ENCODE measurements at places on chromosomes 3 and 15.
A peak's percentile ranks its signal among the peaks of the same experiment; 100 is the strongest.

GRCh38 chr3:33636125-33636850, 81.8 kb downstream of the CLASP2 start:
- DNase-seq: peak; percentile 32

GRCh38 chr3:46456118-46456517, 8.6 kb downstream of the LTF start:
- DNase-seq: no peak

DNA sequence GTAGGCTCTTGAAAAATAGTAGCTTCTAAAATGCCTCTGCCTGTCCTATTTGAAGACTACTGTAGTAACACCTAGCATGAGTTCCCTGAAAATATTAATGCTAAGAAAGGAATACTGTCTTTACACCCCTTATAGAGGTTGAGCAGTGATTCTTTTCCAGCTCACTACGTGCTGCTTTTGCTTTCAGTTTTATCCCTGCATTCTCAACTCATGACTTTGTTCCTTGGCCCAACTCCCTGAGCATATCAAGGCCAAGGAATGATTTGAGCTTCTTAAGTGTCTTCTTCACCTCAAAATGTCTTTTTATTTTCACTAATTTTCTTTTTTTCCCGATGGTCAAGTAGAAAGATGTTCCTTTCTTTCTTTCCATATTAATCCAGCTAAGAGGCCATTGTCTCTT, 16.5 kb upstream of the P2RY13 start:
- DNase-seq: no peak

GRCh38 chr15:101088271-101088670, 163.6 kb downstream of the CHSY1 start:
- no peak for DNase-seq

DNA sequence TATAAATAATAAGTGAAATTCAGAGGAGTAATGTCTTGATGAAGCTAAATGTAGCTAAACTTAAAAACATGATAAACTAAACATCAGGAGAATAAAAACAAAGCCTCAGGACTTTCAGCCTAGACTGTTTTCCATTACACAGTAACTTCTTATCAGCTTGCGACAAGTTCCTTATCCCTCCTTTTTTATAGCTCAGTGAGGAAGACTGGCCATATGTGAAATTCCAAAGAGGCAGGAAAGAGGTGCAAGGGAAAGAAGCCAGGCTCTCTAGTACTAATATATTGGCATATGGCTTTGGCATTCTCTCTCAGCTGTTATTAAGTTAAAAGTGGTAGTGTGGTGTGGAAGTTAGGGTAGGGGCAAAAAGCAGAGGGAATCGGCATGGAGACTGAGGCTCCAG, 4.4 kb downstream of the COX17 start:
- DNase-seq: no peak

- no peak for DNase-seq
Observed at GRCh38 chr3:55988905-55989304, 479.4 kb downstream of the ERC2 start.

All from hematopoietic multipotent progenitor cell treated with erythropoietin and hydrocortisone succinate and interleukin-3 and kit ligand, for 15 days (in vitro differentiated cells).